Activated gamma-delta T cell (primary cell): ENCODE measurements at places on chromosomes 12 and 14.

DNA sequence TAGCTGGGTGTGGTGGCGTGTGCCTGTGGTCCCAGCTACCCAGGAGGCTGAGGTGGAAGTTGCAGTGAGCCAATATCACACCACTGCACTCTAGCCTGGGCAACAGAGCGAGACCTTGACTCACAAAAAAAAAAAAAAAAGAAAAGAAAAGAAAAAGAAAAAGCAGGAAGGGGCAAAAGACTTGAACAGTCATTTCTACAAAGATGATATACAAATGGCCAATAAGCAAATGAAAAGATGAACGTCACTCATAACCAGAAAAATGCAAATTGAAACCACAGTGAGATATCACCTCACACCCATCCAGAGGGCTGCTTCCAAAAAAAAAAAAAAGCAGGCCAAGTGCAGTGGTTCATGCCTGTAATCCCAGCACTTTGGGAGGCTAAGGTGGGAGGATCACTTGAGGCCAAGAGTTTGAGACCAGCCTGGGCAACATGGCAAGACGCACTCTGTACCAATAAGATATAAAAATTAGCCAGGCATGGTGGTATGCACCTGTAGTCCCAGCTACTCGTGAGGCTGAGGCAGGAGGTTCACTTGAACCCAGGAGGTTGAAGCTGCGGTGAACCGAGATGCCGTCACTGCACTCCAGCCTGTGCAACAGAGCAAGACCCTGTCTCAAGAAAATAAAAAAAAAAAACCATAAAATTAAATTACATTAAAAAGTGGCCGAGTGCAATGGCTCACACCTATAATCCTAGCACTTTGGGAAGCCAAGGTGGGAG, 20.5 kb downstream of the UBC start:
- DNase-seq = no peak

GRCh38 chr12:72723732-72724131, 451.6 kb downstream of the TRHDE start:
- DNase-seq = no peak

DNA sequence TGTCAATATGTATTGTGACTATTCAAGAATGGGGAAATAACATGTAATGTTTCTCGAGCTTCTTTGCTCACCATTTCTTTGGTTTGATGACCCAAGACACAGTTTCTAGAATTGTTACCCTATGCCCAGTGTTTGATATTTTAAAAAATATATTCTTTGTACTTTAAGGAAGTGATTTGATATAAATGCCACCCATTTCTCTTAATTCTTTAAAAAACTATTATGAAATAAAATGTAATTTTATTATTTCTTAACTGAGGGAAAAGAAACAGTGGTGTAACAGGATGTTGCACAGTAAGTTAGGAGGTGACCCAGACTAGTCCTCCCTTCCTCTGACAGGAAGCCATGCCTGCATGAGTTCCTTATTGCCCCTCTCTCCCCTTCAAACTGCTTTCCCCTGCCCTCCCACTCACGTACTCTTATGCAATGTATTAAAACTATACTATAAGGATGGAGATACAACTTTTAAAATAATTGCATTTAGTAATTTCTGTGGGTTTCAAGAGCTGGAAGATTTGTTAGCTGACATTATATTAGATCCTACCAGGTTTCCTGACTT, 279.4 kb downstream of the TMTC2 start:
- no peak for DNase-seq

GRCh38 chr14:83559721-83560120, 1970.2 kb upstream of the FLRT2 start:
- no peak for DNase-seq

DNA sequence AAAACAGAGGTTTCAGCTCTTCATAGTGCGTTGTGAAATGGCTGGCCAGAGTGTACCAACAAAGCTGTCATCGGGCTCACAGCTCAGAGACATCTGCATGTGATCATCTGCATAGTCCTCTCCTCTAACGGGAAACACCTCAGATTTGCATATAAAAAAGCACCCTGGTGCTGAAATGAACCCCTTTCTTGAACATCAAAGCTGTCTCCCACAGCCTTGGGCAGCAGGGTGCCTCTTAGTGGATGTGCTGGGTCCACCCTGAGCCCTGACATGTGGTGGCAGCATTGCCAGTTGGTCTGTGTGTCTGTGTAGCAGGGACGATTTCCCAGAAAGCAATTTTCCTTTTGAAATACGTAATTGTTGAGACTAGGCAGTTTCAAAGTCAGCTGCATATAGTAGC, 14.3 kb upstream of the PAPLN start:
- DNase-seq = no peak

DNA sequence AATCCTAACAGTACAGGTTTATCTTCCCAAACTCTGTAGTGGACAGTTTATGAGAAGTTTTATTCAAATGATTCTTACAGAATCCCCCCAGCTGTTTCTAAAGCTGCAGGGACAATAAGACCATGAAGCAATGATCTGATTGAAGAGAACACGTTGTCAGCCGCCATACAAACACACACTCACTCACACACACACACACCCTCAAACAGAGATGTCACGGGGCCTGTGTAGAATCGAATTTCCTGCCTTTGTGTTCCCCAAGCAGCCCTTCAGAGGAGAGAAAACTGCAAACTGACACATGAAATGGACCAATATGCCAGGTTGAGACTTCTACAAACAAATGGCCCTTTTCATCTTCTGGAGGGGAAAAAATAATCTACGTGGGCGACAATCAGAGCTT, 80.5 kb upstream of the TBX3 start:
- DNase-seq = no peak

GRCh38 chr12:57535764-57536596, 11.0 kb downstream of the DCTN2 start:
- no peak for DNase-seq

DNA sequence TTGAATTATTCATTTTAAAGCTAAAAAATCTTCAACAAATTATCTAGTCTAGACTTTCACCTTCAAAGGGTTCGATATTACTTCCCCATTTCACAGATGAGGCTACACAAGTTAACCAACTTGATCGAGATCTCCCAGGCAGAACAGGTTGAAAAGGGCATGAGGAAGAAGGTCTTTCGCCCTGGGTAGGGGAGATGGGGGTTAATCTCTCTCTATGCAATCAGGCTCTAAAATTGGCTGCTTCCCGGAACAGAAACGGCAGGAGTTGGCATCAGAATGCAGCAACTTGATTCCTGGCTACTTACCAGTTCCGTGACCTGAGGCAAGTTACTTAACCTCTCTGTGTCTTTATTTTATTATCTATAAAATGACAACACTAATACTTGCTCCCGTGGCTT, 2.4 kb upstream of the CISTR start:
- no peak for DNase-seq

DNA sequence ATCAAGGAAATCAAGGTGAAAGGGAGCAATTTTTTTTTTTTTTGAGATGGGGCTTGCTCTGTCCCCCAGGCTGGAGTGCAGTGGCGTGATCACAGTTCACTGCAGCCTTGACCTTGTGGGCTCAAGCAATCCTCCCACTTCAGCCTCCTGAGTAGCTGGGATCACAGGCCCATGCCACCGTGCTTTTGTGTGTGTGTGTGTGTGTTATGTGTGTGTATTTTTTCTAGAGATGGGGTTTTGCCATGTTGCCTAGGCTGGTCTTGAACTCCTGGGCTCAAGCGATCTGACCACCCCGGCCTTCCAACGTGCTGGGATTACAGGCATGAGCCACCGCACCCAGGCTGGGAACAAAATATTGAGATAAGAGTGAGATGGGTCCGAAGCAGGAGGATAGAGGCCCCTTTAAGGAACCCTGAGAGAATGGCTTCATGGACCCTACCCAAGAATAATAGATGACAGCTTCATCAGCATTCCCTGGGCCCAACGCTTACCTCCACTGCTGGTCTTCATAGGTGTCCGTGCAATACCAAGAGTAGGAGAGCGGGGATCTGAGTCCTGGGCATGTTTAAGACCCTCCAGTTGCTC, 1.0 kb downstream of the CDCA3 start:
- no peak for DNase-seq

GRCh38 chr14:95174184-95174792, 17.0 kb upstream of the DICER1 start:
- no peak for DNase-seq

- no peak for DNase-seq
Measured at GRCh38 chr14:52835122-52835903, 43.9 kb upstream of the GNPNAT1 start.

GRCh38 chr14:69010648-69011047, 31.5 kb upstream of the ACTN1 start:
- no peak for DNase-seq

- DNase-seq = no peak
Measured at GRCh38 chr14:22614240-22614799, 16.2 kb downstream of the ABHD4 start.

GRCh38 chr12:29796823-29797263, 13.1 kb upstream of the TMTC1 start:
- DNase-seq = no peak

GRCh38 chr12:122184517-122184916, 1.6 kb downstream of the LRRC43 start:
- DNase-seq = no peak

- no peak for DNase-seq
Measured at GRCh38 chr12:87120440-87120839, 864.2 kb upstream of the MGAT4C start.

DNA sequence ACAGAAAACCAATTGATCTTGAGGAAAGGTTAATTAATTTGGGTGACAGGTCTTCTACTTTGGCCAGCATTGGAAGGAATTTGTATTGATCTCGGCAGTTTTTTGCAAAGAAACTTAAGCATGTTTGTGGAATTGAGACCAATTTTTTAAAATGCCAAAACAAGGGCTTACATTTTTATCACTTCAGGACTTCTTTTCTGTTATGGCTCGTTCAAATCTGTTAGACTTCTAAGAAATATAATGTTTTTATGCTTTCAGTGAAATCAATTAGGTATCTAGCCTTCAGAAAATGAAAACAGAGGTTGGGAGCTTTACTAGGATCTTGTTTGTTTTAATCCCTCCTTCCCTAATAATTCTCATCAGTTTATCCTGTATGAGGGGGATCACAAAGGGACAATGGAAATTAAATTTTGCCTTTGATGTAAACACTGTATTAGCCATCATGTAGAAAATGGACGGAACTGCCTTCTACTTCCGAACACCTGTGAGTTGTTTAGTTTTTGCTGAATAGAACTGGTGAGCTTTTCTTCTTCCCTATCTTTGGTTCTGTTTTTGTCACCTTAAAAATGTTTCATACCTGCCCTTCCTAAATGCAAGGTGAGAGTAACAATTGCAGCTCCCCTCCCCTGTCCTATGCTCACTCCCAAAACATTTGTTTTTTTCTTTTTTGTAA, 7.8 kb downstream of the FOXA1 start:
- DNase-seq = no peak

- DNase-seq = no peak
Measured at GRCh38 chr12:113339540-113339939, 4.6 kb upstream of the SLC8B1 start.

- DNase-seq = no peak
Measured at GRCh38 chr14:101854366-101854765, 92.9 kb downstream of the PPP2R5C start.

DNA sequence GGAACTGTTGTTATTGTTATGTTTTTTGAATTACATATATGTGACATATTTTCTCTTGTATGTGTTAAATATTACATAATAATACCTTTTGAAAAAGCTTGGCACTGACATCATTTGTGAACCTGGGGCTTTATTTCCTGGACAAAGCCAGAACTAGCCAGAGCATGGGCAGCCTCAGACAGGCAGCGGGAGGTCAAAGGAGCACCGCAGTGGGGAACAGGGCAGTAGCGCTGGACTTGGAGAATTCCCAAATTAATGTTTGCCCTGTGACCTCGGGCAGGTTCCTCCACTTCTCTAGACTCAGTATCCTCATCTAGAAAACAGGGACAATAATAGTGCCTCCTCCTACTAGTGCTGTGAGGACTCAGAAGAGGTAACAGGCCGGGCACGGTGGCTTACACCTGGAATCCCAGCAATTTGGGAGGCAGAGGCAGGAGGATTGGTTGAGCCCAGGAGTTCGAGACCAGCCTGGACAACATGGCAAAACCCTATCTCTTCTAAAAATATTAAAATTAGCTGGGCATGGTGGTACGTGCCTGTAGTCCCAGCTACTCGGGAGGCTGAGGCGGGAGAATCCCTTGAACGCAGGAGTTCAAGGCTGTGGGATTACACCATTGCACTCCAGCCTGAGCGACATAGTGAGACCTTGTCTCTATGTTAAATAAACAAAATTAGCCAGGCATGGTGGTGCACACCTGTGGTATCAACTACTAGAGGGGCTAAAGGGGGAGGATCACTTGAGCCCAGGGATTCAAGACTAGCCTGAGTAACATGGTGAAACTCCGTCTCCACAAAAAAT, 27.3 kb upstream of the ITPK1 start:
- DNase-seq = no peak

- peak; percentile 25 for DNase-seq
Measured at GRCh38 chr12:121005346-121005815, 10.9 kb downstream of the C12orf43 start.

- DNase-seq = no peak
Measured at GRCh38 chr12:122978507-122978955, 1.9 kb upstream of the ARL6IP4 start.

- no peak for DNase-seq
Measured at GRCh38 chr12:2462087-2462486, 332.7 kb upstream of the FKBP4 start.

DNA sequence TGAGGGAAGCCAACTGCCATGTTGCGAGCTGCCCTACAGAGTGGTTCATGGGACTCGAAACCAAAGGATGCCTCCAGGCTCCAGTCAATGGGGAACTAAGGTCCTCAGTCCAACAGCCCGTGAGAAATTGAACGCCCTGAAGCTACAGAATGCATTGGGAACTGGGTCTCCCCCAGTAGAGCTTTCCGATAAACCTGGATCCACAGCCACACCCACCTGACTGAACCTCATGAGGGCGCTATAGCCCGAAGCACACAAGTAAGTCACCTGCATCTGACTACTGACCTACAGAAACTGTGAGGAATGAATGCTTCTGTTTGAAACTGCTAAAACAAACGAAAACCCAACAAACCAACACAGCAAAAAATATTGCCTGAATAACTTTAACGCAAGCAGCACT, 1297.7 kb downstream of the AACS start:
- no peak for DNase-seq

GRCh38 chr12:85630851-85631250, 205.4 kb downstream of the RASSF9 start:
- no peak for DNase-seq

- DNase-seq = no peak
Measured at GRCh38 chr14:105116451-105117256, 51.4 kb upstream of the GPR132 start.

DNA sequence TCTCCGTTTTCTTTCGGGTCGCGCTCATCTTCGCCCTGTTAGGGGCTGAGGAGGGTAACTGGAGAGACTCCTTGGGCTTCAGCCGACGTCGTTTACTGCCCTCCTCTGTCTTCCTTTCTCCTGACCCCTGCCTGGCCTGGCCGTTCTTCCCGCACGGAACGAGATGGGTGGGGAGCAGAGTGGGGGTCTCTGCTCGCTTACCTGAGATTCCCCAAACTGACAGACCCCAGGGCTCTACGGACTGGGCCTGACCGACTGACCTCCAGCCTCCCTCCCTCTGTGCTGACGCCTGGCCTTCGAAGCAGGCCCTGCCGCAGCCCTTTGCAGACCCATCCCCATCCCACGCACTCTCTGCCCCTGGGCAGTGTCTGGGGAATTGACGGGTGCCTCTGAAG, 439 bp downstream of the GOLGA5 start:
- no peak for DNase-seq

- DNase-seq = no peak
Measured at GRCh38 chr14:37813732-37814131, 218.3 kb downstream of the TTC6 start.

GRCh38 chr14:93970585-93970964, 5.8 kb downstream of the ASB2 start:
- DNase-seq = peak; percentile 20
